Choroid plexus epithelial cell (primary cell): ENCODE measurements at places on chromosomes 13 and 19.

DNA sequence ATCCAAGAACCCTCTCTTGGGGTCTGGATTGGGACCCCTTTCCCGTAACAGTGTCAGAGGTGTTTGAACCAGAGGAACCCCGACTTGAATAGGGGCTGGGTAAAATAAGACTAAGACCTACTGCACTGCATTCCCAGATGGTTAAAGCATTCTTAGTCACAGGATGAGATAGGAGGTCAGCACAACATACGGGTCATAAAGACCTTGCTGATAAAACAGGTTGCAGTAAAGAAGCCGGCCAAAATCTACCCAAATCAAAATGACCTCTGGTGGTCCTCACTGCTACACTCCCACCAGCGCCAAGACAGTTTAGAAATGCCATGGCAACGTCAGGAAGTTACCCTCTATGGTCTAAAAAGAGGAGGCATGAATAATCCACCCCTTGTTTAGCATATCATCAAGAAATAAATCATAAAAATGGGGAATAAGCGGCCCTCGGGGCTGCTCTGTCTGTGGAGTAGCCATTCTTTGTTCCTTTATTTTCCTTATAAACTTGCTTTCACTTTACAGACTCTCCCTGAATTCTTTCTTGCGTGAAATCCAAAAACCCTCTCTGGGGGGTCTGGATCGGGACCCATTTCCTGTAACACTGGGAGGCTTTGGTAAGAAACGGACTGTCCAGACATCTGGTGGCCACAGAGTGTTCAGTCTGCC is 4.4 kb upstream of the SIN3B start:
- peak; percentile 41 for DNase-seq

DNA sequence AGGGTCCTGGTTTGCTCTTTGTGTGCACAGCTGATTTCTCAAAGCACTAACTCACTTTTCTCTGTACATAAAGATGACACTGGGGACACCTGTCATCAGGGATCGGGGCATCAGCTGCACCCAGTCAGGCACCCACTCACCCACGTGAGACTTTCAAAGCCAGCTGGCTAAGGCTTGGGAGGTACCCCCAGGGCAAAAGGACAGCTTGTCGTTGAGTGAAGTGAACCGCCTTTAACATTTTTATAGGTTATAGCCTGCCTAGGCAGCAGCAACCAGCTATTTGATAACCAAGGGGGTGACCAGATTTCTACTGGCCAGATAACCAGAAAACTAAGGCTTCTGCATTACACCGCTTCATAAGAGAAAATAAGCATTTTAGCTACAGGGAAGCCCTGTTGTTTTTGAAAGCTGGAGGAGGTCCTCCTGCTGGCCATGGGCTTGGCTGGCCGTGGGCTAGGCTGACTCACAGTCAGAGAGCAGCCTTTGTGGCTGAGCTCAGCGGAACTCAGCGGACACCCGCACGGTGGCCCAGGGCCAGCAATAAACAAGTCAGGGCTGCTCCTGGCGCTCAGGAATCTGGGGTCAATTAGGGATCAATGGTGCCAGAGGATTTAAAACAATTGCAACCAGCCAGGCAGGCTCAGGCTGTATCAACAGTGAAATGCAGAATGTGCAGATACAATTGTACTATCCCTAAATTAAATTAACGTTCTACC is 57.1 kb downstream of the ALOX5AP start:
- peak; percentile 98 for DNase-seq

DNA sequence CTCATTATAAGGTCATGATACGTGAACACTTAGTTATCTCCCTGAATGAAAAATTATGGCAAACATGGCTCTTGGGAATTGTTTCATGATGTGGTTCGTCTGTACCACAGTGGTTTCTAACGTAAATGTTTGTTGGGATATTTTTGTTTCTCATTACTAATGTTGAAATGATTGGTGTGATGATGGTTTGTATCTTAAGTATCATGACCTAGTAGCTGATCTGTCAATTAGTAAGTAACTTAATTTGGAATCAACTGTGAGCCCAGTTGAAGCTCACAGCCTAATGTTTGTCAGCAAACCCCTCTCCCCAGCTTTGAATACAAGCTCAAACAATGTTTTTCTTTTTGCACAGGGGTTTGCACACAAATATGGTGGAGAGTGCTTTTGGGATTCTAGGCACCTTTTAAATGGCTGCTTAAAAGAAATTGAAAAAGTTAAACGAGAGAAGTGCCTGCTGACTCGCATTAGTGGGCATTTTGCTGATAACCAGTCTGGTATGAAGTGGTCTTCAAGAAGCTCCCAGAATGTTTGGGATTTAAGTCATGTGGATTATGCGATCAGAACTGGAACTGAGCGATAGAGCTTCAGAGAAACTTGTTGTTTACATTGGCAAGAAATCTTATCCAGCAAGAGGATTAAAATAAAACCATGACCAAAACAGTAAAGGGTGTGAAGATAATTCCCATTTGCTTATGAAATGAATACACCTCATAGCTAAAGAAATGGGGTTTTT is 68.2 kb downstream of the LMO7 start:
- DNase-seq = peak; percentile 76

DNA sequence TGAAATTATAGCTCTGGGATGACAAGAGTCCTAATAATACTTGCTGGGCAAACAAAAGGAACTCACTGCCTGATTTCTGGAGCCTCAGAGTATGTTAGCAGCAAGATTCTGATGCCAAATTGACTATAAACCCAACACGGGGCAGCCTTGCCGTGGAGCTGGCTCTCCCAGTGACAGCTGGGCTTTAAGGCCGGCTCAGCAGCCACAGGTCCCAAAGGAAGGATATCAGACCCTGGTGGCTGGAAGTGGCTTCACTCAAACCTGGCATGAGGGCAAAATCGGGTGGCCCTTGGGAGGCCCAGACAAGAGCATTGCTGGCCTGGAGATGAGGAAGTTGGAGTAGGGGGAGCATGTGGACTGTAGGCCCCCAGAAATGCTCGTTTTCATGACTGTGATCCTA is 47.9 kb downstream of the EPS15L1 start:
- no peak for DNase-seq

DNA sequence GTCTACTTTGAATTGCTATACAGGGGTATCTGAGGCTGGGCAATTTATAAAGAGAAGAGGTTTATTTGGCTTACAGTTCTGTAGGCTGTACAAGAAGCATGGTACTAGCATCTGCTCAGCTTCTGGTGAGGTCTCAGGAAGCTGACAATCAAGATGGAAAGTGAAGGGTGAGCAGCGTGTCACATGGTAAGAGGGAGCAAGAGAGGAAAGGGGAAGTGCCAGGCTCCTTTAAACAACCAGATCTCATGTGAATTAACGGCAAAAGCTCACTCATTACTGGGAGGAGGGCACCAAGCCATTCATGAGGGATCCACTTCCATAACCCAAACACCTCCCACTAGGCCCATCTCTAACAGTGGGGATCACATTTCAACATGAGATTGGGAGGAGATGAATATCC is 222.4 kb downstream of the TDRD3 start:
- DNase-seq = no peak

DNA sequence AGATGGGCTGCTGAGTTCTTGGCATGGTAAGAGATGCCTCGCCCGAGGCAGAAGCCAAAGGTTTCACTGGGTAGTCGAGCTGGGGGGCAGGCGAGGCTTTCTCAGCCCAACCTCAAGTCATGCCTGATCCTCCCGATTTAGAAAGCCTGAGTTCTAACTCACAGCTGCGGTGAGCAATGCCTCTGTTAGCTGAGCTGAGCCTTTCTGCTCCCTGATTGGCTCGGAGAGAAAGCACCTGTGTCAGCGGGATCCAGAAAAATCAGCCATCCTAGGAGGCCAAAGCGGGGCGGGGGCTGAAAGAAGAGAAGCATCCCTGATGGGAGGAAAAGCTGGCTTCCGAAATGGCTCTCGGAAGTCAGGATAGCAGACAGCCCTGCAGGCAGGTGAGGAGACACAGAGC is 44.7 kb downstream of the CACNA1A start:
- DNase-seq = no peak

DNA sequence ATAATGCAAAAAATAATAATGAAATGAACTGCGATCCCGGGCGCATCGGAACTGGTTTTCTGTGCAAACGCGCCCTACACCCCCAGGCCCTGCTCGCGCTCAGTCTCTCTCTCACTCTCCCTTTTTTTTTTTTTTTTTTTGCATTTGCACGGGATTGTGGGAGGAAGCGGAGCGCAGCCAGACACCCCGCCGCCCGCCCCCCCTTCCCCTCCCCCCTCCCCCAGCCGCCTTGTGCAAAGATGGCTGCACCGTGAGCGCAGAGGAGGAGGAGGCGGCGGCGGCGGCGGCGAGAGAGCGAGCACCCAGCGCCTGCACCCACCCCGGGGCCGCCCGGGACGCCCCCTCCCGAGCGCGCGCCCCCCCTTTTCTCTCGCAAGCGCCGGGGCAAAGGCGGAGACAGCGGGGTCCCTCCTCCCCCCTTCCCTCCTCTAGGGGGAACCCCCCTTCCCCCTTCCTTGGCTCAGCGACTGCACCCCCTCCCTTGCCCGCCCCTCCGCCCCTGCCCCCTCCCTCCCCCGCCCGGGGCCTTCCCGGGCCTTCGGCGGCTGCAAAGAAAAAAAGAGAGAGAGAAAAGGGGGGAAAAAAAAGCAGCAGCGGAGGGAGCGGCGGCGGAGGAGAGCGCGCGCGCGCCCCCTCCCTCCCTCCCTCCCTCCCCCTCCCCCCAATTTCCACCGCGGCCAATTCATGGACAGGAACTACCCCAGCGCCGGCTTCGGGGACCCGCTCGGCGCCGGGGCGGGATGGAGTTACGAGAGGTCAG is at the start of gene PRR12:
PRR12 (plus strand) TSS at position 212 of the 760 bp plus-strand sequence; CDS start at position 685, 473 bp downstream.
- DNase-seq = peak; percentile 77

- peak; percentile 90 for DNase-seq
These were observed at the start of gene NAA16 for GRCh38 chr13:41310963-41311405. NAA16 (plus strand) TSS chr13:41311267; CDS start chr13:41311529, 262 bp downstream.

DNA sequence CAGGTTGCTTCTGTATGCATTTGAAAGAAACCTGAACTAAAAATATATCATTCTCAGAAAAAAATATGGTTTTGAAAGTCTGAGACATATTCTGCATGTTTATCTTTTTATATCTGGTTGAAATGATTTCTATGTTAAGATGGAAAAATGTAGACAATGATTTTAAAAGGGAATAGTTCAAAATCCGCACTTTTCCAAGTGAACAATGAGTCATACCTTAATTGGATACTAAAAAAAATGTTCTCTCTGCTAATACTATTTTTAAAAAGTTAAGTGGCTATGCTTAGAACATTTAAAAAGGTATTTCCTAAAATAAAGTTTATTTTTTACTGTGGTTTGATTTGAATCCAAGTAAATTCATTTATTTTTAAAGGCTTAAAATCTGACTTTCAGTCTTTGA is 801.4 kb downstream of the SLITRK6 start:
- DNase-seq = no peak

GRCh38 chr19:41377977-41378709 is 1.8 kb downstream of the TMEM91 start:
- DNase-seq = no peak

GRCh38 chr13:23600534-23600933 is 30.3 kb downstream of the TNFRSF19 start:
- no peak for DNase-seq

- no peak for DNase-seq
These were observed 941 bp upstream of the UHRF1 start for GRCh38 chr19:4908360-4908759.

- DNase-seq = peak; percentile 55
These were observed 22.3 kb upstream of the CYSLTR2 start for GRCh38 chr13:48631441-48631840.

DNA sequence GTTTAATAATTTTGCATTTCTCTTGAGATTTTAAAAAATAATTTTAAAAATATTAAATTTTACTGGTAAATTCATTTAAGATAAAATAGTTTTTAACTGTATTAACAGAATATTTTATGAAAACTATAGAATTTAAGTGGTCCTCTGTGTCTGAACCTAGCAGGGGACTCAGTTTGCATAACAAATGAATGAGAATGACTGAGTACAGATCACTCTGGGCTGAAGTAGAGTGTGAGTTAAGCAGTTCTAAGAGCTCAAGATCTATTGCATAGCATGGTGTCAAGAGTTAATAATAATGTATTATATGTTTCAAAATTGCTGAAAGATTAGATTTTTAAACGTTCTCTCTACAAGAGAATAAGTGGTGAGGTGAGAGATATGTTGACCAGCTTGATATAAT is 348.3 kb upstream of the SLITRK1 start:
- DNase-seq = no peak

- no peak for DNase-seq
These were observed 64.0 kb upstream of the MED4 start for GRCh38 chr13:48158915-48159314.

GRCh38 chr13:100636441-100636840 is 38.2 kb downstream of the TMTC4 start:
- no peak for DNase-seq

DNA sequence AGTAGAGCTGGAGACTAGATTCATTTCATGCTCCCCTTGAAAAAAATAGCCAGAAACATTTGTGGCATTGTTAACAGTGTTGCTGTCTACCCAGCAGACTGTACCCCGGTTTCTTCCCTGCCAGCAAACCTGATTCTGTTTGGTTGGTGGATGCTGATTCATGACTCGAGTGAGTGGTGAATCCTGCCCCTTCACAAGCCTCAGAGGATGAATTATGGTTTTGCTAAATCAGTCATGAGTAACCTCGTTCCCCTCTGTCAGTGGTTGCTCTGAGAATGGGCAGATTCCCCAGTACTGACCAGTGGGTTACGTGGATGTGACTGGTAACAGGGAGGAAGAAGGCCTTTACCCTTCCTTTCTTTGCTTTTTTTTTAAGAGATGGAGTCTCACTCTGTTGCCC is 10.1 kb downstream of the NLRP12 start:
- no peak for DNase-seq

DNA sequence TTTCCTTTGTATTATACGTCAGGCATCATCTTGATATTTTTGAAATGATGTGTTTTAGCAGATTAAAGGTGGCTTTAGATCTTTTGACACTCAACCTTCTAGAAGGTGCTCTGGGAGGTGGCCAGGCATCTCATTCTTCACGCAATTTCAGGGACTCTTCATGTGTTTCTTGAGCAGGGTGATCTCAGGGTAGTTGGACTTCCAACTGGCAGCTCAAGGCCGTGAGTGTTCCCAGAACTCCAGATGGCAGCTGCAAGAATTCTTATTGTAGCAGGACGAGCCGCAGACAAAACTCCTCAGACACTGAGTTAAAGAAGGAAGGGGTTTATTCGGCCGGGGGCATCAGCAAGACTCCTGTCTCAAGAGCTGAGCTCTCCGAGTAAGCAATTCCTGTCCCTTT is 82.5 kb upstream of the UBAC2 start:
- no peak for DNase-seq

DNA sequence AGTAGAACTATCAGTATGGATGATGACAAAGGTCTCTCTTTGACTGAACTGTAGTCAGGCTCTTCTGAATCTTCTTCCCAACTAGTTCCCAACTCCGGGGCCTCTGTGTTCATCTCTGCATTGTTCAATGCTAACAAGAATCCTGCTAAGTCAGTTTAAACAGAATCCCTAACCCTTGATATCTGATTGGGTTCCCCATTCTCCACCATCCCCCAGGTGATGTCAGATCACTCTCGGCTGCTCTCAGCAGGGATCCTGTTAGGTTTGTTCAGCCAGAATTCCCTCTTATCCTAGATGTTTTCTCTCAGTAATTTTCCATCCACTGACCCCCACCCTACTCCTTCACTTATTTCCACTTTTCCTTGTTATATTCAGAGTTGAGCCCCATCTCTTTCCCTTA is 223.6 kb downstream of the RGCC start:
- no peak for DNase-seq

GRCh38 chr13:114260814-114261213 is 20.6 kb upstream of the UPF3A start:
- DNase-seq = no peak

- DNase-seq = no peak
These were observed 29.9 kb downstream of the CACNG6 start for GRCh38 chr19:54021363-54021762.

- no peak for DNase-seq
These were observed 21.0 kb downstream of the TPP2 start for GRCh38 chr13:102617697-102618350.

- DNase-seq = no peak
These were observed 127.2 kb downstream of the SOX1 start for GRCh38 chr13:112194167-112194530.
